ENCODE measurements at places on chromosomes 1 and 21.

GRCh38 chr1:244419024-244419423, 32.7 kb downstream of the ADSS2 start:
- no peak for DNase-seq

GRCh38 chr1:72086394-72086793, 195.9 kb downstream of the NEGR1 start:
- no peak for DNase-seq

DNA sequence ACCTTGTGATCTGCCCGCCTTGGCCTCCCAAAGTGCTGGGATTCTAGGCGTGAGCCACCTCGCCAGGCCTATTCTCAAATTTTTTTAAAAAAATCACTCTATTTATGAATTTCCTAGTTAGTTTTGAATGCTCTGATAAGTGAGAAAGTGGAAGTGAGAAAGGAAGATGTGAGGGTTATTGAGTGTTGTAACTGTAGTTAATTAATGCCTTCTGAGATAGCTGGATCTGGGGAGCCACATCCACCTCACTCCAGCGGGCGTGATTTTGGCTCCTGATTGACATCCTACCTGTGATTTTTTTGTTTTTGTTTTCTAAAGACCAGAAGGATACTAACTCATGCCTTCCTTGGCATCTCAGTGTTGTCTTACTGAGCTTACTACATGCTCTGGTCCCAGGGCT, 65.6 kb downstream of the ST3GAL3 start:
- no peak for DNase-seq

DNA sequence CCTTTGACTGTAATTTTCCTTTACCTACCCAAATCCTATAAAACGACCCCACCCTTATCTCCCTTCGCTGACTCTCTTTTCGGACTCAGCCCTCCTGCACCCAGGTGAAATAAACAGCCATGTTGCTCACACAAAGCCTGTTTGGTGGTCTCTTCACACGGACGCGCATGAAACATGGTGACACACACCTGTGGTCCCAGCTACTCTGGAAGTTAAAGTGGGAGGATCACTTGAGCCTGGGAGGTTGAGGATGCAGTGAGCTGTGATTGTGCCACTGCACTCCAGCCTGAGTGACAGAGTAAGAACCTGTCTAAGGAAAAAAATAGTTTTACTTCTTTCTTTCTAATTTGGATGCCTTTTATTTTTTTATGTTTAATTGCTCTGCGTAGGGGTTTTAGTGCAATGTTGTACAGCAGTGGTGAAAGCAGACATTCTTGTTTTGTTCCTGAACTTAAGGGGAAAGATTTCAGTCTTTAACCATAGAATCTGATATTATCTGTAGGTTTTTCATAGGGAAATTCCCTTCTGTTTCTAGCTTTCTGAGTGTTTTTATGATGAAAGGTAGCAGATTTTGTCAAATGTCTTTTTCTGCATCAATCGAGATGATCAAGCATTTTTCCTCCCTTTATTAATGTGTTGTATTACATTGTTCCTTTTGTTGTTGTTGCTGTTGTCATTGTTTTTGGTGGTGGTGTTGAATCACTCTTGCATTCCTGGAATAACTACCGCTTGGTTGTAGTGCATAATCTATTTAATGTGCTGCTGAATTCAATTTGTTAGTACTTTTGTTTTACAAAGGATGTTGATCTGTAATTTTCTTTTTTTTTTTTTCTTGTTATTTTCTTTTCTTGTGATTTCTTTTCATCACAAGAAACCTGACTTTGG, 497.4 kb downstream of the DISC1 start:
- DNase-seq = no peak

DNA sequence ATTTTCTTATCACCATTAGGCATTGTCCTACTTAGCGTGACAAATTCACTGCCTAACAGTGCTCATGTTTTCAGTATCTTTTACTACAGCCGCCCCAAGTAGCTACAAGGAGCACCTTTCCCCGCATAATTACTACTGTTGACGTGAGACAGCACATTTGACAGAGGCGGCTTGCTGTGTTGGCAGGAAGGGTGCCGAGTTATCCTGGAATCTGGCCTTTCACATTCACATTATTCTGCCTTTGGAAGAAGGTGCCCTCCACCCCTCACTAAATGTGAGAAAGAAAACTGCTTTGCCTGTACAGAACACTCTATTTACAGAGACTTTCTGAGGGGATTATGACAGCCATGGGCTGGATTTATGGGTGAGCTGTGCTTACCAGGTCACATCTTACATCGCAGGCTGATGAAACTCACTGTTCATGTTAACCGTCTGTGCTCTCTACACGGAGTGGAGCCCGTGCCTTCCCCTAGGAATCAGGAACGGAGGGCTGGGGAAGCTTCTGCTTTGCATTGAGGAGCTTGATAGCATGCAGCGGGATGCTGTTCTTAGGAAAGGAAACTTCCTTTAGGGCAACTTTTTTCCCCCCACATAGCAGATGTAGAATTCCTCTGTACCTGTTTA, 148.0 kb upstream of the ZRANB2 start:
- DNase-seq = no peak

- DNase-seq = no peak
These were observed 4.8 kb downstream of the OR2L8 start for GRCh38 chr1:247953408-247953807.

- peak; percentile 73 for DNase-seq
These were observed 24.4 kb downstream of the RRAGC start for GRCh38 chr1:38834937-38835827.

- DNase-seq = peak; percentile 71
These were observed 52.2 kb downstream of the SMYD2 start for GRCh38 chr1:214332946-214333798.

- no peak for DNase-seq
These were observed 1.2 kb upstream of the TAL1 start for GRCh38 chr1:47233186-47233585.

GRCh38 chr1:151825204-151825603, 6.4 kb downstream of the RORC start:
- no peak for DNase-seq

GRCh38 chr1:167328306-167328815, 107.7 kb downstream of the POU2F1 start:
- DNase-seq = no peak

- DNase-seq = no peak
These were observed 375.4 kb downstream of the LTN1 start for GRCh38 chr21:28617300-28617699.

GRCh38 chr1:243628476-243628907, 221.6 kb downstream of the AKT3 start:
- no peak for DNase-seq

DNA sequence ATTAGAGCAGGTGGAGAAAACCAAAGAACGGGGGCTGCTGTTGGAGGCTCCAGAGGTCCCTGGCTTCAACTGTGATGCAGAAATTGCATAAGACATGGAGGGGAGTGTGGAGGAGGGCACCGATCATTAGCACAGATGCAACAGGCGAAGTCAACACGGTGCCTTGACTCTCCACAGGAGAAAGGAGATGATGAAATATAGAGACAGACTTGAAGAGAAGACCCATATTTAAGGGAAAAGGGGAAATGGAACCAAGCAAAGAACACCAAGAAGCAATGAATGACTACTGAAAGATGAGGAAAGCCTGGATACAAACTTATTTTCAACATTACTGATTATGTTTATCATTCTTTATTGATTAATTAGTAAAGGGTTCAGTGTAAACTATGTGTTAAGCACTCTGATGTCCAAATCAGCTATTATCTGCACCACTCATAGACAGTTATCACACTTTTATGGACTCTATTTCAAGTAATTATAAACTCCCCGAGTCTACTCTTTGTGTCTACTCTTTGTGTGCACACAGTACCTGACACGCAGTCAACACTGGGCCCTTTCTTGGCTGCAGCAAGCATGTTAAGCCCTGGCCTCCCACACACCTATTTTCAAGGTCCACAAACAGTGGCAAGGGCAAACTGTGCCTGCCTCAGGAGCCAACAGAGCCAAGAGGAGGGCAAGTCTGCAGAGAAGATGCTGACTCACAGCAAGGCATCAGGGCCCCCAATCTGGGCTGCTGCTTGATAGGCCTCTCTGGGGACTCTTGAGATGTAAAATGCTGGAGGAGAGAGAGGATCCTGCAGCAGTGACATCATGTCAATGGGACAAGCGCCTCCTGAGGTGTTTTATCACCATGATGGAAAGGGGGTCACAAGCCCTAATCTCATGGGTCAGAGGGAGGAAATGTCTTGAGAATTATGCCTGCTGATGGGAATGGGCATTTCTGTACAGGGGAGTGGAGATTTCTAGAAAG, 17.6 kb downstream of the PCNX2 start:
- peak; percentile 57 for DNase-seq

GRCh38 chr1:154466921-154467417, 35.0 kb upstream of the TDRD10 start:
- DNase-seq = peak; percentile 78

DNA sequence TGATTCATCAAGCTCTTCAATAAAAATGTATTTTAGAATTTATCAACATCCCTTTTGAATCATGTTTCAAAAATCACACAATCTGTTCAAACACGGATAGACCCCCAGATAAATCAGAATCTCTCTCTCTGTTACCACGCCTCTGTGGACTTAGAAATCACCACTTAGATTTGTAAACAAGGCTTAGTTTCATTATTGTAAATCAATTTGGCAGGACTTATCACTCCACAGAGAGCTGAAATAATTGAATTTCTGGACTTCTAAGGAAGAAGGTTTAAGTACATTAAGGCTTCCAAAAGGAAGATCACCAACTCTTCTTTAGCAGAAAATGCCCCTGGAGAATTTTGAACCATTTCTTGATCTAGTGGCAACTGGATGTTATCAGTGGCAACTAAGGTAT, 100.4 kb downstream of the APP start:
- DNase-seq = no peak

- DNase-seq = no peak
These were observed 10.7 kb downstream of the RIPK4 start for GRCh38 chr21:41755934-41756773.

GRCh38 chr21:36887963-36888362, 78.5 kb downstream of the HLCS start:
- DNase-seq = no peak

GRCh38 chr1:227729144-227729880, 5.8 kb downstream of the JMJD4 start:
- no peak for DNase-seq

DNA sequence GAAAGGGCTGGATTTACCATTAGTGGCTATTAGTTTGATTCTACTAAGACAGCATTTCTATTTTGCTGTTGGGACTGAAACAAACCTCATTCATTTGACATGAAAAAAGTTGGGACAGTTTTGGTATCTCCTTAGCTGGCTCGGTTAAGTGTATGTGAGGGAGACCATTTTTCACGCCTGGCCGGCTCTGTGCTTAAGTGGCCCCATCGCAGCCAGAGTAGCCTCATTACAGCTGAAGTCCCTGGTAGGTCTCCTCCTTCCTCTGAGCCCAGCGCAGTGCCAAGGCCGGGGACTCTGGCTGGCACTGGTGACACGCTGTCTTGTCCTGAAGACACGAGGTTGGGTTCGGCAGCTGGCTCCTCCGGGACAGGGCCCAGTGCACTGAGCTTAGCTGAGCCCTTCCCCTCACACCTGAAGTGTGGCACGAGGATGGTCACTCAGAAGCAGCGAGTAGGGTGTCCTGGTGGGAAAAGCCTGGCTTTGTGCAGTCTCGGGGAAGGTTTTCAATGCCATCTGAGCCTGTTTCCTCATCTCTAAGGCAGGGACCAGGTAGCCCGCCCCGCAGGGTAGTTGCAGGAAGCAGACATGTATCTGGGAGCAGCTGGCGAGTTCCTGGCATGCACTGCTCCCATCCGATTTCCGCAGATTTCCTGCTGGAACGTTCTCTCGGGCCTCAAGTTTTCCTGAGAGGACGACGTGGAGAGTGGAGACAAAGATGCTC, 196.5 kb downstream of the DYRK1A start:
- no peak for DNase-seq

DNA sequence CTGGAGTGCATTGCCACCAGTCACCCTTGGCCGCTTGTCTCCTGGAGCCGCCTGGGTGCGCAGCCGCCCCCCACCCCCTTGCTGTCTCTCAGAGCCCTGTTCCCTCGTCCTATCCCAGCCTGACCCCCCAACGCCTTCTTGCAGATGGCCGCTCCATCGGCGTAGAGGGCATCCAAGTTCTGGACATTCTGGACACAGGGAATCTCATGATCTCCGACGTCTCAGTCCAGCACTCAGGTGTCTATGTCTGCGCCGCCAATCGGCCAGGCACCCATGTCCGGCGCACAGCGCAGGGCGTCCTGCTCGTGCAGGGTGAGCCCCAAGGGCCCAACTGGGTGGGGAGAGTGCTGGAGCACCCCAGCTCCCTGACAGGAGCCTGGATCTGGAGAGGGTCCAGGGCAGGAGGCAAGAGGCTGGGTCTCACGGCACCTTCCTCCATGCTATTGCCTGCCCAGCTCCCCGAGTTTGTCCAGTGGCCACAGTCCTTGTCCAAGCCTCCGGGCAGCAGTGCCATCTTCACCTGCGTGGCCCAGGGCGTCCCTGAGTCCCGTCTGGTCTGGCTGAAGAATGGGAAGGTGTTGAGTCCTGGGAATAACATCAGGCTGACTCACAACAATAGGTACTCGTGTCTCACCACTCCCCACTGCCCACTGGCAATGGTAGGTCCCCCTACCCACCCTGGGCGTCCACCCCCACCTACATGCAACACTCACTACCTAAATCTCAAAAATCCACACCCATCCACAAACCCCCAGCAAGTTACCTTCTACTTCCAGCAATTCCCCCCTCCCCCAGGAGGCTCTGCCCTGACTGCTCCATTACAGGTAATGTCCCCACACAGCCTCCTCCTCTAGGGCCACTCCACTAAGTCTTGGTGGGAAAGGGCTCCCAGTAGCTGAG, 24.6 kb downstream of the SLC27A3 start:
- DNase-seq = no peak

- DNase-seq = peak; percentile 58
These were observed 275.2 kb upstream of the NEGR1 start for GRCh38 chr1:72557446-72558049.

- DNase-seq = no peak
These were observed 141.4 kb downstream of the PSMG1 start for GRCh38 chr21:39041816-39042215.

- peak; percentile 77 for DNase-seq
These were observed 5.3 kb upstream of the PFKL start for GRCh38 chr21:44294391-44295162.

DNA sequence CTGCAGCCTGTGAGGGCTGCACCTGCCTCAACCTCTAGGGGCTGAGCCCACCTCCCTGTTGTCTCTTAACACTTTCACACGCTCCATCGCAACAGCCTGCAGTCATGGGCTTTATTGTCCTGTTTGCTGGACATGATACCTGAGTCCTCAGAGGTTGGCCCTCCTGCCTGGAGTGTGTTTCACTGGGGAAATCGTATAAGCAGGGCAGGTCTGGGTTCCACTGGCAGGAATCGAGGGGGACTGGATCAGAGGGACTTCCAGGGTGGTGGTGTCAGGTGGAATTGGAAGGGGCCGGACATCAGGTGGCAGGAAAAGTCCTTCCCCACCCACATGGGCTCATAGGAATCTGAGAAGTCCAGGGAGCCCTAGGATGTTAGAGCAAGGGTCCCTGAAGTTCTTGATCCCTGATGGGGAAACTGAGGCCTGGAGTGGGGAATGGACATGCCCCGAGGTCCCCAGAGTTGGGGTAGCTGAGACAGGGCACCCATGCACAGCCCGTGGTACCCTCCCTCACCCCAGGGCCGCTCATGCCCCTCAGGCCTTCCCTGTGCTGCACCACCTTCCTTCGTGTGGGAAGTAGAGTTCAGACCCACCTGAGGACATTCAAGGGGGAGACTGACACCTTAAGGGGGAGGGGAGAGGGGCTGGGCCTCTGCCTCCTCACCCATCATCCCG, 66.6 kb downstream of the PIK3CD start:
- no peak for DNase-seq
